ENCODE measurements at places on chromosomes 6 and 20. TPM values are rescaled to one million over a fixed set of nuclear protein-coding genes. Genes with fewer than 3 reads are reported as not detected.

Gene C6orf118
- total RNA-seq: not detected

Gene FNDC11
- total RNA-seq: 0.05 TPM

- no peak for DNase-seq
Observed at GRCh38 chr20:13081877-13082276, 73.1 kb downstream of the SPTLC3 start.

Gene ABCF1
- total RNA-seq: 44.5 TPM
